T follicular helper cell (primary cell): ENCODE measurements at places on chromosomes 2 and 18.

GRCh38 chr2:8709611-8710010 lies 27.8 kb downstream of the ID2 start:
- no peak for DNase-seq

DNA sequence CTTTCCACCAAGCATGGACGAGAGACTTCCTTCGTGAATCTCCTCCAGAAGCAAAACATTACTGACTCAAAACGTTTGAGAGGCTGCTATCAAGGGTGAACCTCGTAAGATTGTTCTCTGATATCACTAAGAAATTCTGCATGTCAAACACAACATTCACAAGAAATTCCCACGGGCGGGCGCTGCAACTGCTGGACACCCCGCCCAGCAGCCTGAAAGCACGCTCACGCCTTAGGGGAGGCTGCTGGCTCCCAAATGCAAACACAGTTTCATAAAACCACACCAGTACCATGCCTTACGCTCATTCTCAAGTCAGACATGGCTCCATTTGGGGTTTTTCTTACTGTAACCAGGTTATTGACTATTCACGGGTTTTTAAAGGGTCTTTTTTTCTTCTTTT lies 39.0 kb downstream of the MBP start:
- DNase-seq = no peak

DNA sequence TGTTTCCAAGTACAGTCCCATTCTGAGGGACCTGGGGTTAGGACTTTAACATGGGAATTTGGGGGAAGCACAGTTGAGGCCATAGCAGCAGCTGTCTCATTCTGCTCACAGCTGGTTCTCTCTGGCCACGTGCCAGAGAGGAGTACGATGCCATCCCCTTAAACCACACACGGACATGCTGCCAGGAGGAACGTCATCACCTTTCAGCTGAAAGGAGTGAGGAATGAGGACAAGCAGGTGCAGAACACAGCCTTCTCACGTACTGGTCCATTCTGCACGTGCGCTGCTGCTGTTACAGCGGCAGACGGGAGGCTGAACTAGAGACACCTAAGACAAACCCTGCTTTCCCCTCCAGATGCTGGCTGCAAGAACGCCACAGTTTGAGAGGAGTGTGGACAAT lies 33.5 kb downstream of the ODC1 start:
- no peak for DNase-seq

- DNase-seq = peak; percentile 22
Measured at GRCh38 chr2:134217351-134217750, 36.5 kb upstream of the MGAT5 start.

DNA sequence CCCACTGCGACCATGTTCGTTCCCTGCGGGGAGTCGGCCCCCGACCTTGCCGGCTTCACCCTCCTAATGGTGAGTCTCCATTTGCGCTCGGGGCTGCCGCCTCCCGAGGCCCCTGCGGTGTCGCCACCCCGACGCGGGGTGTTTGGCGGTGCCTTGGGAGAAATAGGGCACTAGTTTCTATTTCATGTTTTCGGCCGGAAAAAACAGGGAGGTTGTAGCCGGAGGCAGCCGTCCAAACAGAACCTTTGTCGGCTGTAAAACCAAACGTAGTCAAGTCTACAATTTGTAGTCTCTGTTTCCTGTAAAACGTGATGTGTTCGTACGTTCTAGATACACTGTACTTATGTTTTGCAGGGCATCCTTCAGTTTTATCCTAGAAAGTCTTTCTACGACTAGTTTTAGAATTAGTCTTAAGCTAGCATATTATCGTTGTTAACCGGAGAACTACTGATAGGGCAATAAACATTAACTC lies 290 bp downstream of the PSMG2 start:
- no peak for DNase-seq

DNA sequence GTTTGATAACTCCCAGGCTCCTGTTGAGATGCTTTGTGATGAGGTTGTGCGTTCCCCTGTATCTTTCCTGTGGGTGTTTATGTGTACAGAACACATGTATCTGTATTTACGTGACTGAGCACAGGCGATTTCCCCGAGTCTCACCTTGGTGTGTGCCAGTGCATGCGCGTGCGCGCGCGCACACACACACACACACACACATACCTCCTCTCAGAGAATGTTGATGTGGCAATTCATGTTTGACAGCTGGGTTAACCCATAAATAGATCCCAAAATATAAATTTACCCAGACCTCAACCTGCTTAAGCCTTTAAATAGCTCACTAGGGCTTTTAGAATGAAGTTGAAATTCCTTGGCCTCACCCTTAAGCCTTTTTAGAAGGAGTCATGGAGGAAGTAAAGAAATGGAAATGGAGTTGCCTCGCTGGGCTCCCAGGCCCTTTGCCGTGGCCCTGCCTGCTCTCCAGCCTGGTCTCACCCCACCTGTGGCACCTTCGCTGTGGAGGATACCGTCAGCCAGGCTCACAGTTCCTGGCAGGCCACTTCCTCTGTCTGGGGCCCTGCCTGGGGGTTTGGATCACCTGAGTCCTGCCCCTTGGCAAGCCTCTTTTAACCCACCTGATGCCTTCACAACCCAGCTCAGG lies 20.3 kb downstream of the AGAP1 start:
- DNase-seq = no peak

DNA sequence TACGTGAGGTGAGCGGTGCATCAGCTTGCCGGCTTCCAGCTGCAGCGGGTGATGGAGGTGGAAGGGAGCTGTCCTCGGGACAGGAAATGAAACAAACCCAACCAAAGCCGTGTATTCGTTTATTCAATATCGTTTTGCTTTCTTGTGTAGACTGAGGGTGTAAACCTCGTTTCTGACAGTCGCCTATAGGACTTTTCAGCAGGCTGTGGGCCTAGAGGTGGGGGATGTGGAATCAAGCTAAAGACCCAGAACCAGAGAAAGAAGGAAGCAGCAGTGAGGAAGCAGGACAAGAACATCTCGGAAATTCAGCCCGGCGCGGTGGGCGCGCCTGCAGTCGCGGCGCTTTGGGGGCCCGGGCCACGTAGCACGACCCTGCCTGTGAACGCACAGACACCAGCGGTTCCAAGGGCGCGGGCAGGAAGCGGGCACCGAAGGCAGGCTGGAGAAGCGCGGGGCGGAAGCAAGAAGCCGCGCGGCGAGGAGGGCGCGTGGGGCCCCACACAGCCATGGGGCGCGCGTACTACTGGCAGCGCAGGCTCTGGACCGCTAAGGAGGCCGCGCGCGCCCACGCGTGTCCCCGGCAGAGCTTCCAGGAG lies 755 bp upstream of the ATP9B start:
- peak; percentile 14 for DNase-seq
